ENCODE measurements at places on chromosomes 7 and 10. TPM values are rescaled to one million over a fixed set of nuclear protein-coding genes. Genes with fewer than 3 reads are reported as not detected.
A peak's percentile ranks its signal among the peaks of the same experiment; 100 is the strongest.

GRCh38 chr7:150435047-150435389, 15.4 kb upstream of the GIMAP8 start:
- no peak for DNase-seq

DNA sequence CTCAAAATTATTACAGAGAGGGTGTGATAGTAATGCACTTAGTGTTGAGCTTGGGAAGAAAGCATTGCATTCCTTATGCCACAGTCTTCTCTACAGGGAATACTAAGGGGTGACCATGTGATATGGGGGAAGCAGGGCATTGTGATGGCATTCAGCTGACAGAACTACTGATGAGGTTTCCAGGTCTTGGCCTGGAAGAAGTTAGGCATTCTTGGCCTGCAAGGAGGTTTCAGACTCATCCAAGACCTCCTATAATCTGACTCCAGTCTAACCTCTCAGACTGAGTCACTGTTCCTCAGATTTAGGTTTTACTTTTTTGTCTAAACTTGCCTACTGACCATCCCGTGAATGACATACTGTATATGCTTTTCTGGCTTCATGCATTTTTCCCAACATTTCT, 7.9 kb downstream of the STMP1 start:
- peak; percentile 15 for DNase-seq

IL6 gene
- total RNA-seq: 0.12 TPM

CPA1 gene
- 0.34 TPM for total RNA-seq

GPER1 gene
- total RNA-seq: 7.3 TPM
